ENCODE measurements at places on chromosomes 11 and 22.

GRCh38 chr11:69828971-69829344 lies 9.7 kb upstream of the FGF3 start:
- no peak for DNase-seq

GRCh38 chr11:81569999-81570398 lies 1163.7 kb downstream of the FAM181B start:
- no peak for DNase-seq

DNA sequence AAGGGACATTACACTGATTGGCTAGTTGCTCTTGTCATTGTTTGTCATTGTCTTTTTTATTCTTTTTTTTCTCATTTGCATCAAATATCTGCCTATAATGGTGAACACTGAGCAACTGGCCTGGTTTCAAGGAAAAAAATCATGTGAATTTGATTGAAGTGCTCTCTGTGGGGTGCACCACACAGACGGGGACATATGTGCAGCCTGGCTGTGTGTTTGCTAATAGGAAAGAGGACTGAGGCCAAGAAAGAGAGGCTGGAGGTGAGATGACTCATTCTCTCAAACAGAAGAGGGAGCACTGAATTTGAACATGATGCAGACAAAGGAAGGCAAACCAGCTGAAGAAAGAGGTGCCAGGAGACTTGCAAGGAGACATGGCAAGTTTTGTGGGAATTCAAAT lies 684.9 kb upstream of the CCDC90B start:
- no peak for DNase-seq

GRCh38 chr22:22578702-22579424 lies 19.8 kb upstream of the PRAME start:
- no peak for DNase-seq

- no peak for DNase-seq
Measured at GRCh38 chr11:66498506-66498905, 11.9 kb upstream of the BBS1 start.

GRCh38 chr11:66918741-66919140 lies 39.4 kb downstream of the PC start:
- DNase-seq = no peak

DNA sequence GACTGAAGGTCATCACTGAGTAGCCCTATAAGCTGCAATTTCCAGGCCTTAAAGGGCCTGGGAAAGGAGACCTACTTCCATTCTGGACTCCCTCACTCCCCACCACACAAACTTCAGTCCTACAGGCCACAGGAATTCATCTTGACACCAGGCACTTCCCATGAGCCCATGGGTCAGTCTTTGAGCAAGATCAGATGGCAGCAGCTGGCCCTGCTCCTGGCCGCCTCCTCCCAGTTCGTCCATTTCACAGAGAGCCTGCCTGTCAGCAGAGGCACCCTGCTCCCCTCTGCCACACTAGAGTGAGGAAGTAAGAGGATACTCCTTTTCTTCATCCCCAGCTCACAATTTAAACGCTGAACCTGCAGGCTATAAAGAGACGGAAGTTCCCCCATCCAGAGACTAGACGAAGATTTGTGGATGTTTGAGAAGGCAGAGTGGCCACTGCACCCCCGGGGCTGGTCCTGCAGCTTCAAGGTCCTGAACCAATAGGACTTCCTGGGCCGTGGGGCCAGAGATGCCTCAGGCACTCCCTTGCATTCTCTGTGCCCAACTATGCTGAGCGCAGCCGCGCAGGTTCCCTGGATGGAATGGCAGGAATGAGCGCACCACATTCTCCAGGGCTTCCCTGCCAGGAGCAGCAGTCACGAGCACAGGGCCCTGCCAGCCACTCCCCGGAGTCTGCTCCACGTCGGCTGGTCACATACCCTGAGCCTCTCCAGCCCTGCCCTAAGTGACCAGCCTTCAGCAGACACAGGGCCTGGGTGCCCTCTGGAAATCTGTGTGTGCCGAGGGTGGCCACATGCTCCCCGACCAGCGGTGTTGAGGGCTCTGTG lies 33.5 kb upstream of the BID start:
- DNase-seq = no peak

GRCh38 chr11:119092880-119093842 lies 8.5 kb downstream of the HMBS start:
- no peak for DNase-seq

- peak; percentile 78 for DNase-seq
Measured at GRCh38 chr22:31970490-31971444, 26.4 kb downstream of the YWHAH start.

GRCh38 chr22:48959496-48959895 lies 868.2 kb downstream of the BRD1 start:
- no peak for DNase-seq

- DNase-seq = no peak
Measured at GRCh38 chr11:1777737-1778136, 14.0 kb upstream of the CTSD start.

DNA sequence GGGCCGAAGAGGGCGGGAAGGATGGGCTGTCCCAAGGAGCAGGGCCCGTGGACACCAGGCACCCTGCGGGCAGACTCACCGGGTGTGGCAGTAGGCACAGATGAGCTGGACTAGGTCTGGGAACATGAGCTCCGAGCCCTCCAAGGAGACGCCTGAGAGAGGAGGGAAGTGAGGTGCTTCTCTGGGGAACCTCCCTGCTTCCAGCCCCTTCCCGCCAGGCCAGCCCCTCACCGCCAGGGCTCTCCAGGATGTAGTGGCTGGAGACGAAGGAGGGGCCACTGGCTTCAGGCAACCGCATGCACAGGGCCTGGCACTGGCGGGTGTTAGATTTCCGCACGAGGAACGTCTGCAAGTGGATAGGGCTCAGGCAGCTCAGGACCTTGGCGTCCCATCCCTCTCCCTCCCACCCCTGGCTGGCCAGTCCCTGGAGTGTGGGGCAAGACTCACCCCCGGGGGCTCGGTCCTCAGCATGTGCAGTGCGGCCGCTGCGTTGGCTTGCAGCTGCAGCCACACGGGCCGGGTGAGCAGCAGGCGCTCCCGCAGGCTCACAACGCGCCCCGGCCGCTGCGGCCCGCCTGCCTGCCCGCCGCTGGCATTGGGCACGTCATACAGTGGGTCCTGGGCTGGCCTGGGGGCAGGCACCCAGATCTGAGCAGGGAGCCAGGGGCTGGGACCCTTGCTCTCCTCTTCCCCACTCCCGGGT lies 552 bp downstream of the RIN1 start:
- no peak for DNase-seq

- DNase-seq = no peak
Measured at GRCh38 chr11:122776546-122776945, 61.8 kb upstream of the CRTAM start.

DNA sequence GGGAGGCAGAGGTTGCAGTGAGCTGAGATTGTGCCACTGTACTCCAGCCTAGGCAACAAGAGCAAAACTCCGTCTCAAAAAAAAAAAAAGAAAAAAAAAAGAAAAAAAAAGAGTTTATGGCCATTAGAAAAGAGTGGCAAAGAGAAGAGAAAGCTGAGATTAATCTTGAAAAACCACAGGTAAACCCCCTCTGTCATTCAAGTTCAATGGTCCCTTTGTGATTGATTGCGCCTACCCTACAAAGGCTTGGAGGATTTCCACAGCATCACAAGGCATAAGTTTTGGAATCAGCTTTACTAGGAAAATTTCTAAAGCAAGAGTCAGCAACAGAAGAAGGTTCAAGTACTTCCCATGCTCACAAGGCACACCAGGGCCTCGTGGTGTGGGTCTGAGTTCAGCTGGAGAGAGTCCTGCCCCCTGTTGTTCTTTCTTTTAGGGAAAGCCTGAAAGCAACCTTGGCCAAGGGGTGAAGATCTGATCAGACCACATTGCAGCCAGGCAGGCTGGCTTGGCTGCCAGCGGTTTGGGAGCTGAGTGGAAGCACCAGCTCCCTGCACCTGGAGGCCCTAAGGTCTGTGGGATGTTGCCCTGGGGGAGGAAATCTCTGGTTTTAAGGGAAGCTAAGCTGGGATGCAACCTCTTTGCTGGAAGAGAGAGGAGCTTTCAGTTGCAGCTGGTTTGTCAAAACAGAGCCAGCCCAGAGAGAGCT lies 41.8 kb downstream of the SLN start:
- DNase-seq = no peak

DNA sequence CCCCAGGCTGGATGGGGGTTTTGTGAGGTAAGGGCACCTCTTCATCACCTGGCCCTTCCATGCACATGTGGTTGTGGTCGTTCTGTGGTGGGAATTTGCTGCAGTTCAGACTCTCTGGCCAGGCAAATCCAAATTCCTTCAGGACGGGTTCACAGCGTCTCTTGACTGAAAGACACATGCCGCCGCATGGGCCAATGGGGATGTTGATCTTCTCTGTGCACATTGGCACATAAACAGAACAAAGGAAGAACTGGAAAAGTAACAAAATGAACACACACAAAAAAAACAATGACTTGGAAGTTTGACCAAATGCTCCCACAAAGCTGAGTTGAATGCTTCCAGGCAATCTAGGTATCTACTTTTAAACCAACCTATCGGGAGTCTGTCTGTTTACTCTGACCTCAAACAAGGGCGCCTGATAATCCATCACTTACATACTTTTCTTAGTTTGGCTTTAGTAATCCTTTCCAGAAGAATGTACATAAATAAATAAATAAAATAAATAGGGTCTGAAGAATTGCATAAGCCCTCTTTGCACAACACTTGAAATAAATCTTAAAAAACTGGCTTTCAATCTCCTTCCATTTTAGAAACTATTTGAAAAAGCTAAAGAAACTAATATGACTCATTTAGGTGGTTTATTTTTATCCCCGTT lies 2.8 kb downstream of the FZD4 start:
- no peak for DNase-seq

DNA sequence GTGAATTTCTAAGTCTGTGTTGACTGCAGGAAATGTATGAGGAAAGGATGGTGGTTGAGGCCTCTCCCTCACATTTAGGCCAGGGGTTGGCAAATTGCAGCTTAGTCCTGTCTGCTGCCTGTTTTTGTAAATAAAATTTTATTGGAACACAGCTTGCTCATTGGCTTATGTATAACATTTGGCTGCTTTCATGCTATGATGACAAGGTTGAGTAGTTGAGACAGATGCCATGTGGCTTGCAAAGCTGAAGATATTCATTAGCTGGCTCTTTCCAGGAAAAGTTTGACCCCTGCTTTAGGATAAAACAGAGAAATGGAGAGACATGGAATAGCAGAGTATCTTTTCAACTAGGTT lies 46.2 kb downstream of the BCR start:
- DNase-seq = no peak

- no peak for DNase-seq
Measured at GRCh38 chr22:29144786-29145160, 60.9 kb upstream of the EMID1 start.

DNA sequence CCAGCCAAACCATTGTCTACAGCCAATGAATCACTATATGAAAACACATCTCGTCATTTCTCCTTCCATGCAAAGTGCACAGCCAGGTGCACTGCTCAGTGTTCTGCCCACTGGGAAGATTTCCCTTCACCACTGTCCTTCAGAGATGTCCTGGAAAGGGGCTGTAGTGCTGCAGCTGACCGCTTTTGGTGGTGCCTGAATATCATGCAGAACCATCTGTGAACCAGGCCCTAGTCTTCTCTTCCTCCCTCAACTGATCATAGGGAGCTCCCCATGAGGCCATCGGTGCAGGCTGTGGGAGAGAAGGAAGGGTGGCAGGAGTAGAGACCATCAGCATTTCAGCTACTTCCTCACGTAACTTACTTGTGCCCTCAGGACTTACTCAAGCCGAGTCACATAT lies 70.2 kb downstream of the GAB4 start:
- DNase-seq = no peak

GRCh38 chr22:24420072-24420976 lies 7.1 kb upstream of the ADORA2A start:
- no peak for DNase-seq

- DNase-seq = no peak
Measured at GRCh38 chr22:19240813-19241592, 50.5 kb downstream of the CLTCL1 start.

GRCh38 chr11:65278356-65278755 lies 16.6 kb downstream of the POLA2 start:
- no peak for DNase-seq

DNA sequence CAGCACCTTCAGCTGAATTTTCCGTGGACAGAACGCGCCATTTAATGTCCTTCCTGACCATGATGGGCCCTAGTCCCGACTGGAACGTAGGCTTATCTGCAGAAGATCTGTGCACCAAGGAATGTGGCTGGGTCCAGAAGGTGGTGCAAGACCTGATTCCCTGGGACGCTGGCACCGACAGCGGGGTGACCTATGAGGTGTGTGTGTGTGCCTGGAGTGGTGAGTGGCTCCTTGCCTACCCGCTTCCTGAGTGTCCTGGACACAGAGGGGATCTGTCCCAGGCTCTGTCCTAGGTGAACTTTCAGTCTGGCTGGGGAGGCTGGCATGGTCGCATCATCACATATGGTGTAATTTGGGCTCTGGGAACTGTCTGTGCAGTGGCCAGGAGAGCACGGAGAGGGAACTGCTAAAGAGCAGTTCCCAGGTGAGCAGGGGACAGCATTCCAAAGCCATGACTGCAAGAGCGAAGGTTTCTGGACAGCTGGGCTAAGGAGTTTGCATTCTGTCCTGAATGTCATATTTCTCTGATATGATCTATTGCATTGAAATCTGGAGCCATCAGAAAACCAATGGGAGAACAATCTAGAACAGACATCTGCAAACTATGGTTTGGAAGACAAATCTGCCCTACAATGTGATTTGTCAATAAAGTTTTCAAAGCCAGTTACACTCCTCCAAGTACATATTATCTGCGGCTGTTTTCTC lies 104.3 kb downstream of the RRAS2 start:
- DNase-seq = no peak

- no peak for DNase-seq
Measured at GRCh38 chr11:117583063-117583801, 213.8 kb downstream of the DSCAML1 start.

GRCh38 chr11:9821008-9821752 lies 157.3 kb downstream of the SWAP70 start:
- DNase-seq = no peak

- DNase-seq = no peak
Measured at GRCh38 chr11:19680829-19681368, 31.7 kb upstream of the NAV2 start.

DNA sequence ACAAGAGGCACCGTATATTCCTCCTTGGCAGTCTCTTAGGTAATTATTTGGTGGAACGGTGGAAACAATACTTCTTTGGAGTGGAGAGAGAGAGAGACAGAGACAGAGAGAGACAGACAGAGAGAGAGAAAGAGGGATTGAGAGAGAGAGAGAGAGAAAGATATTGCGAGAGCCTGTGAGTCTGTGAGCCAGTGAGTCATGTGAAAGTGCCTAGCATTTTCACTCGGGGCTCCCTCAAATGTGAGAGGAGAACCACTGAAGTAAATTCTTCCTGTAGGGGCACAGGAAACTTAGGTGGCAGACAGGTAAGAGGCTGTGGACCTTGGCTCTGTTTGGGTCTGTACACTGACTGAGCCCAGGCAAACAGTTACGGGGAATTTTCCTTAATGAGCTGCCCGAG lies 31.6 kb upstream of the SNX19 start:
- no peak for DNase-seq

Data from stimulated activated CD8-positive, alpha-beta memory T cell treated with anti-CD3 and anti-CD28 coated beads, Interleukin-7, amount 100 ng/mL, for 1 hour (primary cell).